Mesendoderm (in vitro differentiated cells): ENCODE measurements at places on chromosomes 11 and 22.
A peak's percentile ranks its signal among the peaks of the same experiment; 100 is the strongest.

DNA sequence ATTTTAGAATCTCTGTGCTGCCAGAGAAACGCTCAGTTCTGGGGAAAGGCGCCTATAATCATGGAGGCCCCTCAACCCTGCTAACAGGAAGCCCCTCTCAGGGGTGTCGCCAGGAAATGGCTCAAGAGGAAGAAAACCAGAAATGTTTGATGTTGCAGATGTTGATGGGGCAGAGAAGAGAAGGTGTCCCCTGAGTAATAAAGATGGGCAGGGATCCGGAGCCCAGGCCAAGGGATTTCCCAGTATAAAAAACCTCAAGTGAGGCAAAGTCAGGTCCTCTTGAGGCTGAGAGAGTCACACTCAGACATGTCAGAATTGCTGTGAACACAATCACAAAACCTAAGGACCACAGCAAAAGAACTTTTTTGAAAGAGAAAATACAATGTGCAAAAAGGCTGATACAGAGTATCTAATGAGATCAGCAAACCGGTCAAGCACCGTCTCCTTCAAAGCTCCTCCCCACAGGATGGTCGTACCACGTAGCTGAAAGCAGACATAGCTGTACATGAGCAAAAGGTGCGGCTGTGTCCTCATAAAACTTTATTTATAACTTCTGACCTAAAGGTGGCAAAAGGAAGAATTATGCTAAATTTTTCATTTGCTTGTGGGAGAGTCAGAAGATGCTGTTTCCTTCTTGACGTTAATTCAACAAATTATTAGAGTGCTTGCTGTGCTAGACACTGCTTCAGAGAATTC, 12.2 kb downstream of the MOV10L1 start:
- DNase-seq = no peak

DNA sequence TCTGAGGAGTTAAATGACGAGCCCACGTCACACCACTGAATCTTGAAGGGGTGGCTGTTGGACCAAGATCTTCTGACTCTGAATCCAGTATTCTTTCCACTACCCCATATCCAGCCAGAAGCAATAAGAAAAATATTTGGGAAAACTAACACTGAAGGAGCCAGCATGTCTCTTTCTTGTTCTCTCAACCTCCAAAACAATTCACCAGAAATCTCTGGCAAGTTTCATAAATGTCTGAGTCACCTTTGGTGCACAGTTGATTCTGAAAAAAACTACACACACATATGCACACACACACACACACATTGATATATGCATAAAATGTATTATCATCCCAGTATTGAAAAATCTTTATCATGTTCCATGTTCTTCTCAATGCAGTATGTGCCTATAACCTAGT, 104.3 kb upstream of the BLID start:
- no peak for DNase-seq

- peak; percentile 96 for DNase-seq
Observed at GRCh38 chr22:44620129-44620840, 81.7 kb upstream of the PRR5 start.

- no peak for DNase-seq
Observed at GRCh38 chr11:36699271-36699670, 101.2 kb upstream of the RAG2 start.

DNA sequence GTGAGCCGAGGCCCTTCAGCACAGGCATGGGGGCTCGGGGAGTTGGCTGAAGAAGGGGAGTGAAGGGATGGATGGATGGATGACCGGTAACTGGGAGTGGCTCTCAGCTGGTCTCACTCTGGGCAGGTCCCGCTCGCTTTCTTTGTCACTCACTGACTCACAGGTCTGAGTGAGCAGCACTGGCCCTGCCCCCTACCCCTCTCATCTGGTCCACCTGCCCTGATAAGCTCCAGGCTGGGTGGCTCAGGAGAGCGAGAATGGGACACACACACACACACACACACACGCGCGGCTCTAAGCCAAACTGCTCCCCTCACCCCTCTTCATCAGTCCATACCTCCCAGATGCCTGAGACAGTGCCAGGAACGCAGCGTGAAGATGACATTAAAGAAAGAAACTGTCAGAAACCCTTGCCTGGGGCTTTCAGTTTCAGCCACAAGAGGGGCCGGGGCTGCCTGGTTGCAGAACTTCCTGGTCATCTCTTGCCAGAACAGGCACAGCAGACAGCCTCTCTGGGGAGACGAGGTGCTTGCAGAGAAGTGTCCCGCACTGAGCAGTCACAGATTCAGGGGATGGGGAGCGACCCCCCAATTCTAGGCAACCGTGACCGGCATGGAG, 16.5 kb upstream of the SHISAL1 start:
- DNase-seq = no peak

- DNase-seq = peak; percentile 74
Observed at GRCh38 chr11:46119352-46120216, 1.7 kb downstream of the PHF21A start.

- peak; percentile 58 for DNase-seq
Observed at GRCh38 chr11:70501051-70501901, 102.9 kb downstream of the CTTN start.

- peak; percentile 69 for DNase-seq
Observed at GRCh38 chr11:8384199-8384821, 120.6 kb upstream of the LMO1 start.

- DNase-seq = no peak
Observed at GRCh38 chr11:126570489-126570888, 215.0 kb downstream of the ST3GAL4 start.
